ENCODE measurements at places on chromosomes 4 and X. TPM values are rescaled to one million over a fixed set of nuclear protein-coding genes. Genes with fewer than 3 reads are reported as not detected.
A peak's percentile ranks its signal among the peaks of the same experiment; 100 is the strongest.

DNA sequence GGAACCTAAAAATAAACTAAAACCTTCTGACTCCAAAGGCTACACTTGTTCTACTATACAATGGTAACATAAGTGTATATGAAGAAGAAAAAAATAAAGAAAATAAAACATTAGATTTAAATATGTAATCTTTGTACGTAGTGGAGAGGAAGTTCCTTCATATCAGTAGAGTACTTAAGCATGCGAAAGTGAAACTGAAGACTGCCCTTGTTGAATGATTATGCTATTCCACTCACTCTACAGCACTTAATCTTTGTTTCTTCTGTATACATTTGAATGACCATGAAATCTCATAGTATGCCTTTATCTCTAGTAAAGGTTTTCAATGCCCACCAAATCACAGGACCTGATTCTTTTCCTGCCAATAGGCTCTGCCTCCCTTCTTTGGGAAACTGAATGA is 78.9 kb downstream of the NDST3 start:
- DNase-seq = no peak

DNA sequence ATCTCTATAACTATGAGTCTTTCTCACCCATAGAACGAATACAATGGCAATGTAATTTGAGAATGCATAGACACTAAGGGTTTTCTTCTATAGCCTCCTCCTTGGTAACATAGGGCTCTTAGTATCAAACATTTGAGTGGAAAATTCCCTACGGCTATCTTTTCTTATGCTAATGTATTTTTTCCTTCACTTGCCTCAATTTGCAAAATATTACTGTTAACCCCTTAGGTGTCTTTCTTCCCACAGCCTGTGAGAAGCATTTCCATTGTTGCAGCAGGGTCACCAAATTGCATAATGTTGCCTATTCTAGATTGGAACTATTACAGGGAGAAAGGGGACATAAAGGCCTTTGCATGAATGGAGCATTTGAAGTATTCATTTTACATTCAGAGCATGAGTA is 140.5 kb upstream of the RAPGEF2 start:
- DNase-seq = no peak

DNA sequence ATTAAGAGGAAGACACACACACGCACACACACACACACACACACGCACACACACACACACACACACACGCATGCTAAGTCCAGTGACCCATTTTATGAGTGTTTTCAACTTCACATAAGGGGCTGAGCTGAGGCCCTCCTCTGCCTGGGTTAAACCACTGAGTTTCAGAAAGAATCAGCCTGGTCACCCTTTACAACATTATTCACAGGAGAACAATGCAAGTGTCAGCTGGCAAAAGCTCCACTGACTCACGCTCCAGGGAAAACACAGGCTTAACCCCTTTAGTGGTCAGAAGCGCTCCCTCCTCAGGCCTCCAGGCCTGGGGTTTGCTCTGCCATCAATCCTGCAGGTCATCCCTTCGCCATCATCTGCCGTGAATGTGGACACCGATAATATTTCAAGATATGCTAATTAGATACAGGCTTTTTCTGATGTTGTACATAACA is 46.9 kb downstream of the ACOX3 start:
- peak; percentile 86 for DNase-seq

DNA sequence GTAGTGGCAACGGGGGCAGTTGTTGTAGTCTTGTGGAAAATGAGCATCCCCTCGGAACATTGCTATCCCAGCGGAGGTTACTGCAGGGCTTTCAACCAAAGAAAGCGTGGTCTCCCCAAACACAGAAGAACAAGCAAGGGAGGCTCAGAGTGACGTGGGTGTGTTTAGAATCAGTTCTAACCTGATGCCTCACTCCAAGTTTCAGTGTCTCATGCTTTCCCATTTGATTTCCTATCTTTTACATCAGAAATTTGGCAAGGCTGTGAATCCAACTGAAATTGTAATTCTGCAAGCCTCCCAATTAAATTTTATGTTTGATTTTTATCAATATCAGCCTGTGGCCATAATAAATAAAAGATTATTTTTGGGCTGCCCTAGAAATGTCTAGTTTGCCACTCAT is 156.1 kb upstream of the LNX1 start:
- no peak for DNase-seq

Gene ANOS1
- 37.1 TPM for polyA plus RNA-seq

GRCh38 chr4:54513204-54513603 is 144.6 kb upstream of the KIT start:
- peak; percentile 20 for DNase-seq

Gene NPFFR2
- polyA plus RNA-seq = 0.62 TPM

DNA sequence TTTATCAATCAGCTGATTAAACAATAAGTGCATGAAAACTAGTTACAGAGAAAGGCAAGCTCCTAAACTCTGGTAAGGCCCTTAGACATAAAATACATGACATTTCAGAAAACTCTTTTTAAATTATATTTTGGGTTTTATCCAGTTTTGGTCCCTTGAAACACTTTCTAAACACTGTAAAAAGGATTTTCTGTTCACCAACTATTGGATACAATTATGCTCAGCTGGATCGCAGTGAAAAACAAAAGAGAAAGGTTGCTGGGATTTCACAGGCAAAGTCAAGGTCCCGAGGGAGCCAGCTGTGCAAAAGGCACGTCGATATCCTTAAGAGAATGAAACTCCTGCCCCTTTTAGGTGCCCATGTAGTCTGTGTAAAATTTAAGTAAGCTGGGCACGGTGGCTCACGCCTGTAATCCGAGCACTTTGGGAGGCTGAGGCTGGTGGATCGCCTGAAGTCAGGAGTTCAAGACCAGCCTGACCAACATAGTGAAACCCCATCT is 1018.4 kb upstream of the INTU start:
- no peak for DNase-seq

- no peak for DNase-seq
Observed at GRCh38 chrX:530726-531610, 99.6 kb upstream of the SHOX start.

Gene CCKAR
- not detected for polyA plus RNA-seq

DNA sequence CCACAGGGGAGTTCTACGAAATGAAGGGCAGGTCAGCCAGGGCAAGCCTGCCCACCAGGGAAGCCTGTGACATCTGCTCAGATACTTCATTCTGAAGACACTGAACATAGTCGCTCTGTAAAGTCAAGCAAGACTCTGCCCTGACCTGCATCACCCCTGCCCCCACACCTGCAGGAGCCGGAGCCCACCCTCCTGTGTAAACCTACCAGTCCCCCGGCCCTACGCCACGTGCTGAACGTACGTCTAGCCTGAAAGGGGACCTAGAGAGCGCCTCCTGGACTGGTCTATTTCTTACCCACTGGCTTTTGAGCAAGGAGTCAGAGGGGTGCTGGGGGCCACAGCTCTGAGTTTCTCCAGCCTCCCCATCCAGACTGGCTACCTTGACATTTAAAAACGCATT is 11.6 kb downstream of the CCNQ start:
- no peak for DNase-seq

DNA sequence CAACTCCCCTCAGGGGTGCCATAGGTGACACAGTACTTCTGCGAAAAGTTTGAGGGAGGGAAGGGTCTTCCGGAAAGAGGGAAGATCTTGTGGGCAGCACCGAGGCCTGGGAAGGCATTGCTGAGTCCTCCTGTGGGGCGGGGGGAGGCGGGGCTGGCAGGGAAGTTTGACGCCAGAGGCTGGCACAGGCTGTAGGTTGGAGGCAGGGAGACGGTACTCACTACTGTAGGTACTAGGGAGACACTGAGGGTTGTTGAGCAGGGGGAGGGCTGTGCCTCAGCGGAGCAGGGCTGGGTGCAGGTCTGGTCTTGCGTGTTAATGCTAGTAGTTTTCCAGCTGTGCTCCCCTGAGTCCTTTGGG is 23.3 kb upstream of the PSAPL1 start:
- DNase-seq = no peak

Gene ARFIP1
- 18.9 TPM for polyA plus RNA-seq

- DNase-seq = no peak
Observed at GRCh38 chrX:537151-537550, 93.4 kb upstream of the SHOX start.

Gene USP51
- polyA plus RNA-seq = 4.6 TPM

- no peak for DNase-seq
Observed at GRCh38 chrX:40371376-40371775, 209.4 kb upstream of the ATP6AP2 start.

DNA sequence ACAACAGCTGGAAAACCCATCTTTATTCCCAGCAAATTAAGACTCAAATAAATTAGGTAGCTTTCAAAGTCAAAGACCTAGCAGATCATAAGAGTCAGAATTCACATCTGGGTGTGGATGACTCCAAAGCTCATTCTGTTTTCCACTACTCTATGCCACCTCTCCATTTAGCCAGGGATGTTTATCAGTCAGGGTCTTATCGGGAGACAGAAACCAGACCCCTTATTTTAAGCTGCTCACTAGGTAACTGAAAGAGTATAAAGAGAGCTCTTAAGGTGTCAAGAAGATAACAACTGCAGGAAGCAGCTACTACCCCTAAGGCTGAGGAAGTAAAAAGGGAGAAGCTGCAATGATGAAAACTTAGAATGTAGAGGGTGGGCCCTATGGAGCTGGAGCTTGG is 333.7 kb upstream of the KLF3 start:
- no peak for DNase-seq

Gene CENPVL2
- not detected for polyA plus RNA-seq

- DNase-seq = no peak
Observed at GRCh38 chr4:153934688-153935017, 145.8 kb upstream of the SFRP2 start.

- peak; percentile 45 for DNase-seq
Observed at GRCh38 chr4:128427832-128428366, 140.3 kb upstream of the PGRMC2 start.

- DNase-seq = peak; percentile 83
Observed at GRCh38 chrX:12791257-12792228, at the start of gene PRPS2. PRPS2 (plus strand) TSS chrX:12791412; CDS start chrX:12791498, 86 bp downstream.

Gene ARSH
- not detected for polyA plus RNA-seq

DNA sequence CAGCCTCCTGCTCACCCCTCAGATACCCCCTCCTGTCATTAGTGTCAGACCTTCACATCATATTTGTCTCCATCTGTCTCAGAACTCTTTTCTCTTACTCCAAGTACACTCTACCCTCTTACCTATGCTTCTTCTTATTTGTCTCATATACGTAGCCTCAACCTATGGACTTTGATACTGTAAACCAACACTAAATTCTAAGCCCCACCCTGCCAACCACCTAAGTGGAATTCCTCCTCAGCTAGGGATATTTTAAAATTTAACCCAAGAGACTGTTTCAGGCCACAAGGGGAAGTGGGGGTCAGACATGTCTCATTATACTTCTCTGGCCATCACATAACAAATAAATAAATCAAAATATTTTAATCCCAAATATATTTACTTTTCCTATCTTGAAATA is 778.1 kb upstream of the GRID2 start:
- DNase-seq = no peak

- DNase-seq = peak; percentile 13
Observed at GRCh38 chrX:152343306-152343705, 107.8 kb downstream of the GABRA3 start.

DNA sequence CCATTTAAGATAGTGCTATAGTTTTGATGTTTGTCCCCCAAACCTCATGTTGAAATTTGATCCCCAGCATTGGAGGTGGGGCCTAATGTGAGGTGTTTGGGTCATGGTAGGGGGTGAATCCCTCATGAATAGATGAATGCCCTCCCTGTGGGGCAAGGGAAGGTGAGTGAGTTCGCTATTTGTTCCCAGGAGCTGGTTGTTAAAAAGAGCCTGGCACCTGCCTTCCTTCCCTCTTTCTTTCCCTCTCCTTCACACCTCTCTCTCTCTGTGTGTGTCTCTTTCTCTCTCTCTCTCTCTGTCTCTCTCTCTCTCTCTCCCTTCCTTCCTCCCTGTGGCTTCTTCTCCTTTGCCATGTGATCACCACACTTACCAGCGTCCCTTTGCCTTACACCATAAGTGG is 160.7 kb downstream of the AASDH start:
- no peak for DNase-seq

DNA sequence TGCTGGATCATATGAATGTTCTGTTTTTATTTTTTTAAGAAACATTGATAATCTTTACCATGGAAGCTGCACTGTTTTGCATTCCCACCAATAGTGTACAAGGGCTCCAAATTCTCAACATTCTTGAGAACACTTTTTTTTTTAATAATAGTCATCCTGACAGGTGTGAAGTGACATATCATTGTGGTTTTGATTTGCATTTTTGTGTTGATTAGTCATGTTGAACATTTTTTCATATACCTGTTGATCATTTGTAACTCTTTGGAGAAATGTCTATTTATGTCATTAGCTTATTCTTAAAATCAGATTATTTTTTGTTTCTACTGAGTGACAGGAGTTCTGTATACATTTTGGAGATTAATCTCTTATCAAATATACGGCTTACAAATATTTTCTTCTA is 408.5 kb downstream of the GLUD2 start:
- no peak for DNase-seq

DNA sequence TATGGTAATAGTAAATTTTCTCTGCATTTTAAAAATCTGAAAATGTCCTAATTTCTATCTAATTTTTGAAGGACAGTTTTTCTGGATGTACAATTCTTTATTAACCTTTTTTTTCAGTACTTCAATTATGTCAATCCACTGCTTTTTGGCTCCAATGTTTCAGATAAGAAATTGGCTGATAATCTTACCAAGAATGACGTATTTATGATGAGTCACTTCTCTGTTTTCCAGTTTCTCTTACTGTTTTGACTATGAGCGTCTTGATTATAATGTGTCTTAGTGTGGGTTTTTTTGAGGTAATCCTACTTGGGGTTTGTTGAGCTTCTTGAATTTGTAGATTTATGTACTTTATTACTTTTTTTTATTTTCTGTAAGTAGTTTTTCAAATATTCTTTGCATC is 47.2 kb downstream of the UGT2B11 start:
- no peak for DNase-seq

GRCh38 chrX:16578218-16578617 is 71.7 kb upstream of the S100G start:
- DNase-seq = no peak

GRCh38 chr4:95142932-95143331 is 385.2 kb downstream of the BMPR1B start:
- DNase-seq = no peak

DNA sequence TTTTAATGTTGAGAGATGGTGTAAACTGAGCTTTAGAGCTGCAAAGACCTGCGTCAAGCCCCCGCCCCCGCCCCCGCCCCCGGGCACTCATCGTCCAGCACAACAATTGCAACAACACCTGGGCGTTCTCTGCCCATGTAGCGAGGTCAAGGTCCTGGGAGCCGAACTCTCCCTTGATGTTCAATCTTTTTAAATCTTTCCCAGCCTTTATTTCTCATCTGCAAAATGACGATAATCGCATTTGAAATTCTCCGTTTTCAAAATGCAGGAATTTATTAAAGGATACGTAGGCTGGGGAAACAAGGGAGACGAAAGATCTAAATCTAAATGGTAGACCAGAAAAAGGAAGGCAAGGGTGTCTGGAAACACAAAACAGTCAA is 648 bp upstream of the MSMO1 start:
- no peak for DNase-seq

GRCh38 chrX:11531226-11531625 is 134.5 kb downstream of the ARHGAP6 start:
- DNase-seq = no peak

DNA sequence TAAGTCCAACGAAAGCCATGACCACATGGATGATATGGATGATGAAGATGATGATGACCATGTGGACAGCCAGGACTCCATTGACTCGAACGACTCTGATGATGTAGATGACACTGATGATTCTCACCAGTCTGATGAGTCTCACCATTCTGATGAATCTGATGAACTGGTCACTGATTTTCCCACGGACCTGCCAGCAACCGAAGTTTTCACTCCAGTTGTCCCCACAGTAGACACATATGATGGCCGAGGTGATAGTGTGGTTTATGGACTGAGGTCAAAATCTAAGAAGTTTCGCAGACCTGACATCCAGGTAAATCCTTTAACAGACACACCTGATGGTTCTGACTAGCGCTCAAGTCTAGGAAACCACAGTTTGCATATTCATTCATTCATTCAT is 6.0 kb downstream of the SPP1 start:
- DNase-seq = no peak
